Esophagus squamous epithelium (tissue), 5 donors: ENCODE measurements at places on chromosomes 3 and 15. TPM values are rescaled to one million over a fixed set of nuclear protein-coding genes. Genes with fewer than 3 reads are reported as not detected.

MITF gene
- 1.6 TPM for total RNA-seq

UBP1 gene
- 35.0 TPM for total RNA-seq

DNA sequence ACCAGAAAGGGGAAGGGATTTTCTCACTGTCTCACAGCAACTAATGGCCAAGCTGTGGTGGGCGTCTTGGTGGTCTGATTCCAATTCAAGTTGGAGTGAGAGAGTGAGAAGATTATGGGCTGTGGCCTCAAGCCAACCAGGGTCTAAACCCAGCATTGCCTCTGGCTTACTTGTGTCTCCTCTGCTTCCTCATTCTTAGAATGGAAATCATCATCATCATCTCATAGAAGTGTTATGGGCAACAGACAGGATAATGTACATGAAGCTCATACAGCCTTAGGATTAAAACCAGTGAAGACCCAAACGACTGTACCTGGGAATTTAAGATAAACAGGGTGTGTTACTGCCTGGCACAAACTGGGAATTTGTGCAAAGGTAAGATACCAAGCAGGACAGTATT lies 29.1 kb upstream of the IREB2 start:
- no peak for DNase-seq

DNA sequence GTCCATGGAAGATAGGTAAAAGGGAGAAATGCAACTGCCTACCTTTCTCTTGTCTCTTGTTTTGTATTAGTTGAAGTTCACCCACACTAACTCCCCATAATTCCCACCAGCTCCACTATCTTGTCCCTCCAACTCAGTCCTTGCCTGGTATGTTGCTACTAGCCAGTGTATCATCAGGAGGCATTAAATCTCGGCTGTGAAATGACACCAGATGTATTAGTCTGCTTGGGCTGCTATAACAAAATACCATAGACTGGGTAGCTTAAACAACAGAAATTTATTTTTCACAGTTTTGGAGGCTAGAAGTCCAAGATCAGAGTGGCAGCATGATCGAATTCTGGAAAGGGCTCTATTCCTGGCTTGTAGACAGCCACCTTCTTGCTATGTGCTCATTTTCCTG lies 102.3 kb upstream of the WDR72 start:
- no peak for DNase-seq

DNA sequence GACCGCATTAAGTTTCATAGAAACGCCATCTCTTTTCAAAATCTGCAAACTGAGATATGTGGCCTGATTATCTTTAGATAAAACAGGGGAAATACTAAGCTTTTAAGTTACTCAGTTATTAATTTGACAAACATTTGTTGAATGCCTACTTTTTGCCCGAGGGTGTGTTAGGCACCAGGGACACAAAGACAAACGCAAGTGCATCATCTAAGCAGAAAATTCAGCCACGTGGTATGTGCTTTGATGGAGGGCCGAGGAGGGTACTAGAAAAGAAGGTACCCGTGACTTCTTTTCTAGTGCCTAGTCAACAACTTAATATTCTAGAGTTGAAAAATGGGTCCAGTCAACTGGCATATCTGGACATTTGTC lies 594.3 kb downstream of the MAGI1 start:
- no peak for DNase-seq
